ENCODE measurements at places on chromosomes 7 and 10. TPM values are rescaled to one million over a fixed set of nuclear protein-coding genes. Genes with fewer than 3 reads are reported as not detected.

Gene AP1S1
- polyA plus RNA-seq: 704 TPM

Gene ABCB4
- 0.18 TPM for polyA plus RNA-seq

Gene HTRA1
- polyA plus RNA-seq: 291 TPM

Gene DOCK4
- polyA plus RNA-seq: 8.5 TPM

DNA sequence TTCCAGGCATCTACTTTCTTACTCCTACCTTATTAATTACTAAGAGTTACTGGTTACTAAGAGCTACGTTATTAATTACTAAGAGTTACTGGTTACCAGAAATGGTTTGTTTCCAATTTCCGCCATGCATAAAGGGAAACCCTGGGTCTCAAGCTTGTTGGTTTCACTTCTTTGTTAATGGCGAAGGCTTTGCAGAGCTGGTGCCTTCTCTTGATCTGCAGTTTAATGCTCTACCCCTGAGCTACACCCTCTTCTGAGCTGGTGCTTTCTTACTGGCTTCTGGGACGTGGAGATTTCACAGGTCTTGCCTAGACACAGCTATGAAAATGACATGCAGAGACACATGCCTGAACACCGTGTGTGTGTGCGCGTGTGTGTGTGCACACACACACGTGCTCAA, 560 bp downstream of the CPA4 start:
- peak overlapping the region; percentile 56 for H3K27ac ChIP-seq
- no peak for DNase-seq
- no peaks in the 10 kb centered on the region for H3K36me3 ChIP-seq

DNA sequence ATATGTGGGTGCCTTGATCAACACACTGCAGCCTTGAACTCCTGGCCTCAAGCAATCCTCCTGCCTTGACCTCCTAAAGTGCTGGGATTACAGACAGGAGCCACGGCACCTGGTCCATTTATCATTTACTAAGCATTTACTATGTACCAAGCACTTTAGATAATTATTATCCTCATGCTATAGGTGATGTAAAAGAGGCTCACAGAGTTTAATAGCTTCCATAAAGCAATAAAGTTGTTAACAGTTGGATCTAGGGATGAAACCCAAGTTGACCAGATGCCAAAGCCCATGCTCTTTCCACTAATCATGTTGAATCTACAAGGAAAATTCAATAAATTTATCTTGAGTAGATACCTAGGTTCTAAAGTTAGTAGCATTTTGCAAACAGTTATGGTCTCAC, 5.0 kb downstream of the NAPEPLD start:
- no peak overlapping the region for H3K27ac ChIP-seq
- H3K27me3 ChIP-seq: no peaks in the 10 kb centered on the region
- peaks cover 14% of the 10 kb centered on the region for H3K4me1 ChIP-seq
- no peak overlapping the region for H3K4me3 ChIP-seq
- no peak for DNase-seq

- no peaks in the 10 kb centered on the region for H3K4me1 ChIP-seq
- no peak within 1 kb of the TSS for H3K4me3 ChIP-seq
- H3K36me3 ChIP-seq: no peaks in the 10 kb centered on the region
- peaks cover 31% of the 10 kb centered on the region for H3K27me3 ChIP-seq
Observed at GRCh38 chr7:150450491-150451001, at the start of gene GIMAP8. Gene GIMAP8, plus strand, starts transcription at chr7:150450630. Its CDS starts 16,069 bp downstream, at chr7:150466699.

DNA sequence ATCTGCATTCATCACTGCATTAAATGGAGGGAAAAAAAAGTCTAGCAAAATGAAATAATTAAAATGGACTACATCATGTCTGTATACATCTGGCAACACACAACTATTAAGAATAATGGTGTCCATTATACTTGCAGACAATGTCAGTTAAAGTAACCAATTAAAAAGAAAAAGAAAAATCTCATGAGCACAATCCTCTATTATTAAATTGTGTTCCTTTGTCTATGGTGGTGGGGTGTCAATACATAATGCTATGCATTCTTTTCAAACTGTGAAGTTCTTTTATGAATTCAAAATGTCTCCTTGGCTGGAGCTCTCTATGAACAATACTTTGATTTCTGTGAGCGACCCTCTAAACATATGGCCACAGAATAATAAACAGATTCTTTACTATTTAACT, 63.5 kb downstream of the NRP1 start:
- H3K4me1 ChIP-seq: peaks cover 29% of the 10 kb centered on the region
- H3K27me3 ChIP-seq: no peaks in the 10 kb centered on the region
- H3K36me3 ChIP-seq: peaks cover 66% of the 10 kb centered on the region
- no peak for DNase-seq
- peak overlapping the region; percentile 97 for H3K27ac ChIP-seq
- no peak overlapping the region for H3K4me3 ChIP-seq

- no peaks in the 10 kb centered on the region for H3K27me3 ChIP-seq
- DNase-seq: no peak
- H3K4me3 ChIP-seq: no peak overlapping the region
- no peaks in the 10 kb centered on the region for H3K4me1 ChIP-seq
Observed at GRCh38 chr10:1468811-1469210, 268.5 kb downstream of the ADARB2 start.

GRCh38 chr7:1253681-1254181, 21.1 kb downstream of the UNCX start:
- H3K27ac ChIP-seq: no peak overlapping the region
- H3K36me3 ChIP-seq: no peaks in the 10 kb centered on the region
- no peak for DNase-seq
- no peak overlapping the region for H3K4me3 ChIP-seq
- peaks cover 93% of the 10 kb centered on the region for H3K27me3 ChIP-seq
- no peaks in the 10 kb centered on the region for H3K4me1 ChIP-seq
